ENCODE measurements at places on chromosomes 16 and 17. TPM values are rescaled to one million over a fixed set of nuclear protein-coding genes. Genes with fewer than 3 reads are reported as not detected.

Gene SLC25A10
- 6.3 TPM for total RNA-seq

Gene CIITA
- 78.9 TPM for total RNA-seq

Gene TBC1D3C
- not detected for total RNA-seq

DNA sequence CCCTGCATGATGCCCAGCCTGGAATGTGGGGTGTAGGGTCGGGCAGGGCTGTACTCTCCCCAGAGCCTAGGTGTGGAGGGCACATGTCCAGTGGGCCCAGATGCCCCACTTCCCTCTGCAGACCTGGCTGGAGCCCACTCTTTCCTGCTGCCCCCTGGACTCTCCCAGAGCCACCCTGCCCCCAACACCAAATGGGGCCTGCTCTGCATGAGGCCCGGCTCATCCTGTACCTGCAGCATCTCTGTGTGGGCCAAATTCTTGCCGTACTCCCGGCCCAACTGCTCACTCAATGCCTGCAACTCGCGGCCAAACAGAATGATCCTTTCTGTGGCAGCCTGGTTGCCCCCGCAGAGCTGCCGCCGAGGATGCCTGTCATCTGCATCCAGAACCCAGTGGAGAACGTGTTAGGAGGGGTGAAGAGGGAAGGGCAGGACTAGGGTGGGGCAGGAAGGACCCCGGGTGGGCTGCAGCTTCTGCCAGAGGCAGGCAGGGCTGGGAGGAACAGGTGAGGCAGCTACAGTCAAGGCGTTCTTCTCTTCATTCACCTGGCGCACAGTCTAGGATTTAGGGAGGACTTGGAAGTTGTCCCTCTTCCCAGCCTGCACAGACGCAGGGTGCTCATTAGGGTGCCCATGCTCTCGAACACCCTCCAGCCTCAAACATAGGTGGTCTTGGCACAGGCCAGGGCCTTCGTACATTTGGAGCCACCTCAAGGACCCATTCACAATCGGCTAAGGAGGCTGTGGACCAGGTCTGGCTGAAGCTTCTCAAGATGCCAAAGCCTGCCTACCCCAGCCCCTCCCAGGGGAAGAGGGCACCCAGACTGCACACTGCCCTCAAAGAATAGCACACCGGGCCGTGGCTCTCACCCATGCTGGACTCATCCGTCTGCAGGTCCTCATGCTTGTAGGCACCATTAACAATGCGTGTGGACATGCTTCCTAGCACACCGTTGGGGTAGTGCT lies 8.7 kb upstream of the GFOD2 start:
- peak; percentile 43 for DNase-seq

Gene HIGD1B
- total RNA-seq = 36.4 TPM

GRCh38 chr17:73272906-73273218 lies 11.2 kb upstream of the CPSF4L start:
- no peak for DNase-seq

Gene SULT1A4
- 20.0 TPM for total RNA-seq
